ENCODE measurements at places on chromosomes 12 and 14.

DNA sequence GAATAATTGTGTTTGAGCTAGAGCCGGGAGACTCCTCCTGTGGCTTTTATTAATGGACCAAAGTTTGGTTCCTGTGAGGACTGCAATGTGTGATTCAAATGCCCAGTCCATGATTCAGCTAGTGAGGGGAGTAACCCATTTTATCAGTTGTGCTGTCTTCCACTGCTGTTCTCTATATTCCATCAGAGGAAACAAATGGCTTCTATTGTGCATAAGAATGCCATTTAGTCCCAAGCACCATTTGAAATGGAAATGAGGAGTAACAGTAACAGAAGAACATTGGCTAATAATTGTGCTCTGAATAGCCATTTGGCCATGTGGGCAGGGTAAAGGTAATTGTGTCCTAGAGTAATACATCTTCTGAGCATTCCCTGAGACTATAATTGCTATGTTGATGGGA, 642.7 kb downstream of the DIO2 start:
- DNase-seq = no peak

- DNase-seq = no peak
Observed at GRCh38 chr12:117481470-117481869, 120.0 kb upstream of the NOS1 start.

GRCh38 chr14:76729953-76730505, 31.2 kb upstream of the VASH1 start:
- DNase-seq = no peak

DNA sequence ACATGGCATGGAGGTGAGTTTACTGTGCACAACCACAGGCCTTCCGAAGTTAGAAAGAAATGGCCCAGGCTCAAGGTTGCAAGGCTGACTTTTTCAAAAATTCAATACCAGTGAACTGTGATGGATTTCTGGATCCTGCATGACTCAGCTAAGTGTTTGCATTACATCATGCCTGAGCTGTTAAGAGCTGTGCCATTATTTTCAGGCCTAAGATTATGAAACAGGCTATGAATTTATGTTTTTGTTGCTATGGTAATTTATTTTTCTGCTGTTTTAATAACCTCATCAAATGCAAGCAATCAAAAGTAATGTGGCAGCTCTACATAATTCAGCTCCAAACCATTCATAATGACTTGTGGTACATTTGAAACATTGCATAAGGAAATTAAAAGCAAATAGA, 457.7 kb upstream of the TMEM132C start:
- DNase-seq = peak; percentile 29

- DNase-seq = no peak
Observed at GRCh38 chr12:24950231-24950834, 1.4 kb upstream of the BCAT1 start.

DNA sequence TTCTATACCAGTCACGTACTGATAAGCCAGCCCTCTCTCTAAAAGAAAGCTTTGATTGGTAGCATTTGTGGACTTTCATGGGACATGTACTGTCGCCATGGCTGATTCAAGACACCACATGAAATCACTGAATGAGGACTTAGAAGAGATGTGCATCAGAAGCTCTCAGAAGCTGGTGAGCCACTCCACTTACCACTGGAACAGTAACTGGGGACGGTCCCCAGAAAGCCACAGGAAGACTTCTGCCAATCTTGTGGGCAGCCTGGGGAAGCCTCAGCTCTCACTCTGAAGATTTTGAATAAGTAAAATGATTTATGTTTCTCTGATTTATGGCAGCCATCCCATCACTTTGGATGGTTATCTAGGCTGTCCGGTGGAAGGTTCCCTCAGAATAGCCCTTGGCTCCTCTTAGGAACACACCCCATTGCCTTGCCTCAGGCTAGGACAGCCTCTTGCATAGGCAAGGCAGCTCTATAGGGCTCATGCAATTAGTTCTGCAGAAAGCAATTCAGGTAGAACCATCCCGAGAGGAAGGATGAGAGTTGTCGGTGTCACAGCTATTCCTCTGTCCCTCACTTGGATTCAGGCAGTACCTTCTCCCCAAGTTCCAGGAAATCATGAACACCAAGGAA, 9.8 kb downstream of the DHRS1 start:
- no peak for DNase-seq

GRCh38 chr12:100468126-100468525, 5.5 kb upstream of the NR1H4 start:
- DNase-seq = no peak

- no peak for DNase-seq
Observed at GRCh38 chr14:103121846-103122584, 1.2 kb upstream of the TNFAIP2 start.

- DNase-seq = peak; percentile 43
Observed at GRCh38 chr12:12819752-12820311, 6.7 kb downstream of the DDX47 start.

- DNase-seq = peak; percentile 64
Observed at GRCh38 chr12:113853491-113853890, 112.6 kb downstream of the RBM19 start.

- no peak for DNase-seq
Observed at GRCh38 chr14:100565650-100566049, 21.6 kb downstream of the BEGAIN start.

GRCh38 chr14:24339284-24340151, at the start of gene RIPK3:
TSS of gene RIPK3 (minus strand) at chr14:24339991. CDS start at chr14:24339826, 165 bp downstream.
- DNase-seq = no peak

- DNase-seq = no peak
Observed at GRCh38 chr12:10511756-10512355, 6.2 kb downstream of the EIF2S3B start.

GRCh38 chr14:20416223-20416622, 2.9 kb upstream of the TEP1 start:
- DNase-seq = no peak

DNA sequence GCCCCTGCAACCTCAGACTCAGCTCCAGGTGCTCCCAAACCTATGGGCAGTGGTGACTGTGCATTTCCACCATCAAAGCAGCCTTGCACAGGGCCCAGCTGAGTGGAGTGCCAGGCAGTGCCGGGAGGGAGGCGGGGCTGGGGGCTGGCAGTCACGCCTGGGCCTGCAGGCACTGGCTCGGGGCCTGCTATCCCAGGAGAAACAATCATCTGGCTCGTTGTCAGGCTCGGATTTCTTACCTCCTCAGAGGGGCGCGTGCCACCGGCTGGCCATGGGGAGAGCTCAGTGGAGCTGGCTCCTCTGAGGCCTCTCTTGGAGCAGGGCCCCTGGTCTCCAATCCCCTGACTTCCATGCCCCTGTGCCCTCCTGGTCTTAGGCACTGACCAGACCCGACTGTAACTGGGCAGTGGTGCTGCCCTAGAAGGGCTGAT, 20.2 kb upstream of the PPP1R13B start:
- DNase-seq = peak; percentile 61

GRCh38 chr14:45673420-45673819, 420.4 kb upstream of the MIS18BP1 start:
- DNase-seq = no peak

GRCh38 chr12:123050331-123050831, 69.9 kb downstream of the ARL6IP4 start:
- DNase-seq = peak; percentile 88

DNA sequence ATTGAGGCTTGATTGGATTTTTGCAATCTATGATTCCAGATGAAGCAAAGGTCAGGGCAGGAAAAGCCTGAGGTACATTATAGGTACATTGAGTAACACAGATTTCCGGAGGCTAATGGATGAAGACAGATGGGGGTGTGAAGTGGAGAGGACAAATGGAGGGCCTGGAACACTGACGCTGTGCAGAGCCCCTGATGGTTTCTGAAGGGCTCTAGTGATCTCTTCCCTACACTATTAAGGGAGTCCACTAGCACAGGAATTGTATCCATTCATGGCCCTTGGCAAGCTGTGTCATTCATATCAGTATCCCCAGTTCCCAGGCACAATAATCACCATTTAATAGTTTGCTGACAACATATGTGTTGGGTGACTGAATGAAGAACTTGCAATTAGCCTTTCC, 284.8 kb downstream of the ITPR2 start:
- no peak for DNase-seq

- no peak for DNase-seq
Observed at GRCh38 chr14:104461676-104462449, 117.7 kb upstream of the C14orf180 start.
